NT2/D1 (cell line): ENCODE measurements at places on chromosomes 4 and X.
A peak's percentile ranks its signal among the peaks of the same experiment; 100 is the strongest.

DNA sequence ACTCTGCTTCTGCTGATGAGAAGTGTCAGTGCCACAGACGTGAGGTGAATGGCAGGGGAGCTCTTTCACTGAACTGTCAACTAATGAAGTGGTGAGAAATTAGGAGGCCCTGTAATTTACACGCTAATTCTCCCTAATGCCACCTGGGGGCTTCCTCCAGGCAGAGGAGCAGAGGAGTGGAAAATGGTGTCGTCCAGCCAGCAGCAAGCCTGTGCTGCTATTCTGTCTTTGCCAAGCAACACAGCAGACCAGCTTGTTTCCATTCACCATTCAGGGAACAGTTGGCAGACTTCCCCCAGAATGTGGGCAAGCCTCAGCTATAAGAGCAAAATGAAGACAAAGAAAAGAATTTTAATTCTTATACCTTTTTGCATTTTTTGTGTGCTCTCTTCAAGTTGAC is 245.2 kb upstream of the TET2 start:
- peak; percentile 2 for DNase-seq

DNA sequence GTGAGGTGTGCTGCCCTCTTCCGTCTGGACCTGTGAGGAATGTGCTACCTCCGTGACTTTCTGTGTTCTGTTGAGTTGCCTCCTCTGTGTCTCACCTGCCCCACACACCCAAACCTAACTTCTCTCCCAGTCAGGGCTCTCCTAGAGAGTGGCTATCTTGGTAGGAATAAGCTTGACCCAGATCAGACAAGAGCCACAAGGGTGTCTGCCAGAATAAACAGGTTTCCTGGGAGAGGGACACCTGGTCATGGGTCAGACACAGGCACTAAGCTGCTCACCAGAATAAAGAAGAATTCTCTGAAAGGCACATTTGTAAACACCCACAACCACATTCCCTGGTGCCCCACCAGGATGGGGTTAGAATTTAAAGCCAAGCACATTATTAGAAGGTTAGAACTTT is 11.1 kb downstream of the ZNF182 start:
- no peak for DNase-seq

DNA sequence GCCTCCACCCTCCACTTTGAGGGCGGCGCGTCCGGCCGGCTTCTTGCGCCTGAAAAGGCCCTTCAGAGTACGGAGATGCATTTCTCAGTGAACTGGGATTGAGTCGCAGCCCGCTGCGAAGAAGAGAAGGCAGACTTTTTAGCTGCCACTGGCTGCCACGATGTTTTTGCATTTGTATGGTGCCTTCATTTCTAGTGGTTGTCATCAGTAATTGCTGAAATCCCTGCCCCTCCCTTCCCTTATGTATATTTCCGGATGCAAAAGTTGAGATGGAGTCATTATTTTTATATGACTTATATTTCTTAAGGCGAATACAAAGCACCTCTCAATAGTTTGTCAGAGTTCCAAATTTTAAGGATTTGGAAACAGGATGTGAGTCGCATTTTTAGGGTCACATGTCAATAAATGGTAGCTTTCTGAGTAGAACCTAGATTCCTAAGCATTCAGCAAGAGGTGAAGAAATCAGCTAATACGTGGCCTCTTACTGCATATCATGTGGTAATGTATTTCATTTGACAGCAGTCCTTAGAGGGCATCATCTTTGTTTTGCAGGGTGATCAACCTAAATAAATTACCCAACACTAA is 658 bp downstream of the ATP6AP2 start:
- no peak for DNase-seq

GRCh38 chrX:110097920-110098319 is 95.0 kb downstream of the TMEM164 start:
- no peak for DNase-seq

DNA sequence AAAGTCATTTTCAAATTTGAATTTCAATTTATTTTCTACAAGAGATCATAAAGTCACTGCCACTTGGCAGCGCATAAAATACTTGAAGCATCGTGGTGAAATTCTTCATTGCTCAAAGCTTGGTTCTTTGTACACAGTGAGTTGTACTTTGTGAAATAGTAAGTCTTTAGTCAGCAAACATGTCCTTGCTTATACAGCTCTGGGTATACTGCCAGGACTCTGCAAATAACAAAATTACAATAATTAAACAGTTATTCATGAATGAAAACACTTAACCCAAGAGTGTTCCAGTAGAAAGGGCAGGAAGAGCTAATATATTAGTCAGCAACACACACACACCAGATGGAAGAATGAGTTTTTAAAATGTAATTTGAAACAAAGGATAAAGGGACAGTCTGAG is 1300.9 kb upstream of the DIAPH2 start:
- no peak for DNase-seq

DNA sequence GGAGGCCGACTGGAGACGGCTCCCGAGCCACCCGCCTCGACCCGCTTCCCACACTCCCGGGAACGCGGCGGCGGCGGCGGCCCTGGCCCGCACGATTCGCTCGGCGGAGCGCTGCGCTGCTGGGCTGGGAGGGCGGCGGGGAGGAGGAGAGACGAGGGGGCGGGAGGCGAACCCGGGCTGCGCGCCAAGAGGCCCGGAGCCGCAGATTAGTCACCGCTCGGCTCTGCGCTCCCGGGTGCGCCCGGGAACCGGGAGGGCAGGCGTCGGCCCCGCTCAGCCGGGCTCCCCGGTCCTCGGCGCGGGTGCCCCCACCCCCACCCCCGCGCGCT is 11.2 kb upstream of the BCOR start:
- no peak for DNase-seq

DNA sequence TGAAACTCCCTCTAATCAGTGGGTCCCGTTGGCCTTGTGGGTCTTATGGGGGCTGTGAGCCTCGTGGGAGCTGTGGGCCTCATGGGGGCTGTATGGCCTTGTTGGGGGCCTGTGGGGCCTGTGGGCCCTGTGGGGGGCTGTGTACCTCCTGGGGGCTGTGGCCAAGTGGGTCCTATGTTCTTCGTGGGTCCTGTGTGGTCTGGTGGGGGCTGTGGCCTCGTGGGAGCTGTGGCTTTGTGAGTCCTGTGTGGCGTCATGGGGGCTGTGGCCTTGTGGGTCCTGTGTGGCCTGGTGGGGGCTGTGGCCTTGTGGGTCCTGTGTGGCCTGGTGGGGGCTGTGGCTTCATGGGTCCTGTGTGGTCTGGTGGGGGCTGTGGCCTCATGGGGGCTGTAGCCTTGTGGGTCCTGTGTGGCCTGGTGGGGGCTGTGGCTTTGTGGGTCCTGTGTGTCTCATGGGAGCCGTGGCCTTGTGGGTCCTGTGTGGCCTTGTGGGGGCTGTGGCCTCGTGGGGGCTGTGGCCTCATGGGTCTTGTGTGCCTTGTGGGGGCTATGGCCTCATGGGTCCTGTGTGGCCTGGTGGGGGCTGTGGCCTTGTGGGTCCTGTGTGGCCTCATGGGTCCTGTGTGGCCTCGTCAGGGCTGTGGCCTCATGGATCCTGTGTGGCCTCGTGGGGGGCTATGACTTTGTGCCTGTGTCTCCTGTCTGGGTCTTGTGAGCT is 7.4 kb downstream of the PCGF3 start:
- DNase-seq = no peak

DNA sequence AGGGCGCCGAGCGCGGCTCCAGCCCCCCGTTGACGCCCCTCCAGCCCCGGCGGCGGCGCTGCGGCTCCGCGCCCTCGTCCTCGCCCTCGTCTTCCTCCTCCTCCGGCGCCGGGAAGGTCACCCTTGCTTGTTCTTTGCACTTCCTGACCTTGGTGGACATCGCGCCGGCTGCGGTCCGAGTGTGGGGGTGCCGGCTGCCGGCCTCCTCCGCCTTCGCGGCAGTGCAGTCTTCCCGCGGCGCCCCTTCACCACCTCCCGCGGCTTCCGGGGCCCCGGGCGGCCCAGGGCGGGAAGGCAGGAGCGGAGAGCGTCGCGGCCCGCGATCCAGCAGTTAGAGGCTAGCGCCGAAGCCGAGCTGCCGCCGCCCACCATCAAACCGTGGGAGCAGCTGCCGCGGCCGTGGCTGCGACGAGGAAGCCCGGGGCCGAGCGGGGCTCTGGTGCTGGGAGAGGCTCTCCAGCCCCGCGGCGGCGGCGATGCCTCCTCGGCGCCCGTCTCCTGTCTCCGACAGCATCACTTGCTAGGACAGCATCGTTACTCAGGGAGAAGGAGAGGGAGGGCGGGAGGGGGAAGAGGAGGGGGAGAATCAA is at the start of gene TRPC3:
TRPC3 (minus strand) TSS at position 540 of the 590 bp plus-strand sequence; CDS start at position 160, 380 bp downstream.
- DNase-seq = no peak

DNA sequence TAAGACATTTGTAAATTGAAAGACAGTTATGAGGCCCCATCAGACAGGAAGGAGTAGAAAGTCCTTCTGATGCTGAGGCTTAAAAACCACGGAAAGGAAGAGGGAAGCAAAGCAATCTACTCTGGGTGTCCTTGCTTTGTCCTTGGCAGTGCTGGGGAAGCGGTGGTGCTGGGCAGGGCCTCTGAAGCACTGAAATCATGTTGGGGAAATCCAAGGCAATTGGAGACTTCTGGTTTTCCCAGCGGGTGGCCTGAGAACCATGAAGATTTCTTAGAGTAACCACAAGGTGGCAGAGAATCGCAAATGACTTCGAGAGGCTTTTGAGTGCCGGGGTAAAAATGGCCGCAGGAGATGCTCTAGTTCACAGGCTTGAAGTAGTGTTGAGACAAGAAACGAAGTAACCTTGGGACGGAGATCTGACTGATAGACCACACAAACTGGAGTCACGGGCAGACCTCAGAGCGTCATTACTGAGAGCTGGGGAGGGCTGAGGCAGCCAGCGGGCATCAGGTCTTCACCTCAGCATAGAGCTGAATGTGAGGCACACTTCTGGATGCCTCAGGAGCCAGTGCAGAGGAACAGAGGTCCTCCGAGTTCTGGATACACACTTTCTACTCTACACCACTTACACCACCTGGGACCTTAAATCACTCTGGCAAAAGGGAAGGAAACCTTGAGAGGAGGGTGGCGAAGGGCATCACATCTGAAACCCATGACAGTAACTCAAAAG is 130.7 kb upstream of the GPRIN3 start:
- peak; percentile 28 for DNase-seq

DNA sequence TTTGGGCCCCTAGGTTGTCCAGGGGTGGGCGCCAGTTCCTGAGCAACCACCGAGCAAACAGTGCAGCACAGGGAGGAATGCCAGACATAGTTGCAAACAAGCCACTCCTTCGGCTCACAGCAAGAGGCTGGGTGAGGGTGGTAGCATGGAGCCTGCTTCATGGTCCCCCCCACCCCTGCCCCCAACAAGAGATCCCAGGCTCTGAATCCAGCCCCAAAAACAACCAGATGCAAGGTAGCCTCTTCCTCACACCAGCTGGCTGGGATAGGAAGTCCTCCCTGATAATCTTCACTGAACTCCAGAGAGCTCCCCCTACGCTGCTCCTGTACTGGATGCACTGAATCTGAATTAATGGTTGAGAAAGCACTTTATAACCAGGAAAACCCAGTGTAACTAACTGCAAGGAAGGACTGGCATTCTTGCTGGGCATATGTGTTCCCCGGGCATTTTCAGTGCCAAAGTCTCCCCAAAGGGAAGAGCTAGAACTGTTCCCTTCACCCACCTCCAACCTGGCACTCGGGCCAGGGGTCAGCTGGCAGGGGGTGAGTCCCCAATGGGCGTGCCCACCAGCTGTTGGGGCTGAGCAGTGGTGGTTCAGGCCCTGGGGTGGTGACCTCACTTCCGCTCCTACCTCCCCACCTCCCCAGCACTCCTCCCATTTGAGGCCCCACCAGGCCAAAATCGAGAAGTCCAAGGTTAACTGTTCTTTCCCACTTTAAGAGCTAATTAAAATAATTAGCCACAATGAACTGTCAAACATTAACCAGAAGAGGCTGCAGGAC is 1.5 kb downstream of the ELF4 start:
- DNase-seq = no peak

DNA sequence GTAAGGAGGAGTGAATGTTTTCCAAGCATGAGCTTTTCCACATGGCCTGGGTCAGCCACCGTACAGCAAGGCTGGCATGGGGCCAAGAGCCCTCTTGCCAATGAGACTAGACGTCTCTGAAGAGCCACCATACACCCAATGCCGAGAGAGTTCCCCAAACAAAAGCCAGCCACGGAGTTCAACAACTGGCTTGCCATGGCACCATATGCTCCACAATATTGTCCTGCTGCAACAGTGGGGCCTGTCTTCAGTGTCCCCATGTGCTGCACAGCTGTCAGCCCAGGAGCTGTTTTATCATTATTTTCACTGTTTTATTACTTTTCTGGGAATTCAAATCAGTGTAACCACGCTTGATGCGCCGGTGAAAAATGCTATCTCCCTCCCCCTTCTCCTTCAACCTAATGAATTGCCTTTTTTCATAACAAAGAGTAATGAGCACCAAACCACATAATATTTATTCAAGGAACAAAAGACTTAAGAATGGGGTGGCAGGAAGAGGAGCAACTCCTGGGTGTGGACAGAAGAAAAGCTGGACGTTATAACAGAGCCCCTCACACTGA is 18.4 kb downstream of the MAML3 start:
- no peak for DNase-seq

GRCh38 chrX:112798736-112799135 is 41.9 kb downstream of the AMOT start:
- DNase-seq = no peak

DNA sequence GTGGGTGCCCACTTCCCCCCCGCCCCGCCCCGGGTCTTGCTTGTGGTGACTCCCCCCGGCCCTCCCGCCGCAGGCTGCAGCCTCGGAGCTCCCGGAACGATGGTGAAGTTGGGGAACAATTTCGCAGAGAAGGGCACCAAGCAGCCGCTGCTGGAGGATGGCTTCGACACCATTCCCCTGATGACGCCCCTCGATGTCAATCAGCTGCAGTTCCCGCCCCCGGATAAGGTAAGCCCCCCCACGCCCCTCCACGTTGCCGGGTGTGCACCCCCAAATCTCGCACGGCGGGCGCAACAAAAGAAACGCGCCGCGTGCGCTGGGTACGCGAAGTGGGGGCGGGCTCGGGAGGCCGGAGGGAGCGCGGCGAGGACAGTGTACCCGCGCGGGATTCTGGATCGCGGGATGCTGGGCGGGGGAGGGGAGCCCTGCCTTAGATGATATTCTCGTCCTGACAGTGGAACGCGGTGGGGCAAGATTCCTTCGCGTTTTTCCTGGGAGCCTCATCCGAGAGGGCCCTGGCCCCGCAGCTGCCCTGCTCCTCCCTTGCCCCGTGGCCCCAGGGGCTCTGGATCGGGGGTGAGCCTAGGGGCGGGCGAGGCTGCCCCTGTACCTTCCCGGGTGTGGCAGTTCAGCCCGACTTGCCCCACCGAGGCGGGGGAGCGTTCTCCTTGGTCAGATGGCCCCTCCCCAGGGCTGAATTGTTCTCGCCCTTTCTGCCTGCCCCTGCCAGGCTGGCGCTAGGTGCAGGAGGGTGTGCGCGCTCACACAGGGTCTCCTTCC is 819 bp downstream of the NSG1 start:
- no peak for DNase-seq
